Right lobe of liver (tissue), 6 donors: ENCODE measurements at places on chromosomes 11 and 22. TPM values are rescaled to one million over a fixed set of nuclear protein-coding genes. Genes with fewer than 3 reads are reported as not detected.

SCN2B gene
- not detected for total RNA-seq

SNX19 gene
- total RNA-seq = 35.4 TPM

FBXO3 gene
- total RNA-seq = 28.7 TPM

TRIM29 gene
- total RNA-seq = not detected

INCENP gene
- total RNA-seq = 6.8 TPM

GVQW3 gene
- 0.32 TPM for total RNA-seq

DRG1 gene
- 25.6 TPM for total RNA-seq

PARVG gene
- 6.3 TPM for total RNA-seq

KIRREL3 gene
- not detected for total RNA-seq

TEX12 gene
- total RNA-seq = not detected

UCP3 gene
- 1.2 TPM for total RNA-seq

ACTN3 gene
- not detected for total RNA-seq

C11orf16 gene
- not detected for total RNA-seq

VWCE gene
- 6.2 TPM for total RNA-seq

LUZP2 gene
- total RNA-seq = not detected

SHISA8 gene
- total RNA-seq = not detected

HEPACAM gene
- total RNA-seq = 2.3 TPM
